NK-92 treated with Interleukin-12 subunit alpha and Interleukin-12 subunit beta, amount 100 ng/mL, for 24 hours (cell line): ENCODE measurements at places on chromosomes 13 and 19.

- DNase-seq = no peak
Measured at GRCh38 chr13:25971047-25971446, 80.8 kb downstream of the SHISA2 start.

GRCh38 chr13:29174093-29174492 lies 354.0 kb downstream of the MTUS2 start:
- no peak for DNase-seq

DNA sequence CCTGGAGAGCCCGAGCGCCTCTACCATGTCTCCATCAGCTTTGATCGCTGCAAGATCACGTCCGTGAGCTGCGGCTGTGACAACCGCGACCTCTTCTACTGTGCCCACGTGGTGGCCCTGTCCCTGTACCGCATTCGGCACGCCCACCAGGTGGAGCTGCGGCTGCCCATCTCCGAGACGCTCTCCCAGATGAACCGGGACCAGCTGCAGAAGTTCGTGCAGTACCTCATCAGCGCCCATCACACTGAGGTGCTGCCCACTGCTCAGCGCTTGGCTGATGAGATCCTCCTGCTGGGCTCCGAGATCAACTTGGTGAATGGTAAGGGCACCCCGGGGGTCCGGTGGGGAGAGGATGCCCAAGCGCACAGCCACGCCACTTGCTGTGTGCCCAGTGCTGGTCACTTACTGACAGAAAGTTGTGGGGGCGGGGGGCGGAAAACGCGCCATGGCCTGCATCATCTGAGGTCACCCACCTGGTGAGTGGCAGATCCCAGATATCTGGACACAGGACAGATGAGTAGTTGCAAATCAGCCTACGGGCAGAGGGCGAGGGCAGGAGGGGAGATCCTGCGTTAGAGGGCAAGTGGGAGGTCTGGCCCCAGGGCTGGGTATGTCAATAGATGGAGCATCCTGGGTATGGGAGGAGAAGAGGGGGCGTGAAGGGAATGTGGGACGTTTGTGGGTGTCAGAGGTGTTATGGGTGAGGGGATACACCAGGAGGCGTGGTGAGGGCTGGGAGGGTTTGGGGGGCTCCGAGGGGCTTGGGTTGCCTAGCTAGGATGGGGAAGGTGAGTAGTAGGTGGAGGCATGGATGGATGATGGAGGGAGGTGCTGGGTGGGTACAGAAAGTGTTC lies 9.8 kb downstream of the ZSWIM4 start:
- no peak for DNase-seq

- DNase-seq = no peak
Measured at GRCh38 chr13:34507630-34508029, 434.4 kb upstream of the NBEA start.

DNA sequence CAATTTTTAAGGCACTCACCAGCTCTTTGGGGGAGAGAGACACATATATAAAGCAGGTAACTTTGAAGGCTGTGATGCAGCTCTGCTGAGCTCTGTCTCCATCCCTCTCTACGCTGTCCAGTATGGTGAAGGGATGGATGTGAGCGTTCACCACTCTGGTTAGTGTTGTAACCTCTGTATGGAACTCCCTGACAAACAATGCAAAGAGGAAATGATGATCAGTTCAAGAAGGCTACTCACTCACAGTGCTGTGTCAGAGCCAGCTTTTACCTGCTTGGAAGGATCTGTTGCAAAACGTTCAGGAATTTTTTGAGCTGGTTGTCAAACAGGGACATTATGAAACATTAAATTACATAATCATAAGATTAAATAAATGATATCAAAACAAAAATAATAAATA lies 90.8 kb upstream of the SLC10A2 start:
- DNase-seq = no peak

DNA sequence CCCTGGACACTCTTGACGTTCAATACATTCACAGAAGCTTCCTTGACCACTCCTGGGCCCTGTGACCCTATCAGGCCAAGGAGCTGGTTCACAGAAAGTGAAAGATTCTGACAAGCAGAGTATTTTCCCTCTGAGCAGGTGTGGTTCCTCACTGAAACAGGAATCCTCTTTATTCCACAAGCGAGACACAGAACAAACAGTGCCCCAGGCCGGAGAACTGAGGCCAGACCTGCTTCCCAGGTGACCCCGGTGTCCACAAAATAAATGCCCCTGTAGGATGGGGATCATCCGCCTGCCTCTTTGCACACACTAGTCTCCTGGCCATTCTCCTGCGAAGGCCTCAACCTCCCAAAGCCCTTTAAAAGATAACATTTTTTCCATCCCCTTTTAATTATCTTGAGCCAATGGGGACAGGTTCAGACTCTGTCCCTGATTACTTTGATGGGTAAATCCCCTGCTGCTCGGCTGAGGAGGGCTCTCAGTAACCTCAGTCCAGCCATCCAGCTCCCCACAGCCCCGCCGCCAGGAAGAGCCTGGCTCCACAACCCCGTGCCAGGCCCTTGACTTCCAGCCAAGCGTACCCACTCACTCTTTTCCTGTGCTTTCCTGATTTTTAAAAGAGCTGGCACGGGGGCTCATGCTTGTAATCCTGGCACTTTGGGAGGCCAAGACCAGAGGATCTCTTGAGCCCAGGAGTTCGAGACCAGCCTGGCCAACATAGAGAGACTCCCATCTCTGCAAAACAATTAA lies 129.1 kb downstream of the FOXO1 start:
- no peak for DNase-seq

DNA sequence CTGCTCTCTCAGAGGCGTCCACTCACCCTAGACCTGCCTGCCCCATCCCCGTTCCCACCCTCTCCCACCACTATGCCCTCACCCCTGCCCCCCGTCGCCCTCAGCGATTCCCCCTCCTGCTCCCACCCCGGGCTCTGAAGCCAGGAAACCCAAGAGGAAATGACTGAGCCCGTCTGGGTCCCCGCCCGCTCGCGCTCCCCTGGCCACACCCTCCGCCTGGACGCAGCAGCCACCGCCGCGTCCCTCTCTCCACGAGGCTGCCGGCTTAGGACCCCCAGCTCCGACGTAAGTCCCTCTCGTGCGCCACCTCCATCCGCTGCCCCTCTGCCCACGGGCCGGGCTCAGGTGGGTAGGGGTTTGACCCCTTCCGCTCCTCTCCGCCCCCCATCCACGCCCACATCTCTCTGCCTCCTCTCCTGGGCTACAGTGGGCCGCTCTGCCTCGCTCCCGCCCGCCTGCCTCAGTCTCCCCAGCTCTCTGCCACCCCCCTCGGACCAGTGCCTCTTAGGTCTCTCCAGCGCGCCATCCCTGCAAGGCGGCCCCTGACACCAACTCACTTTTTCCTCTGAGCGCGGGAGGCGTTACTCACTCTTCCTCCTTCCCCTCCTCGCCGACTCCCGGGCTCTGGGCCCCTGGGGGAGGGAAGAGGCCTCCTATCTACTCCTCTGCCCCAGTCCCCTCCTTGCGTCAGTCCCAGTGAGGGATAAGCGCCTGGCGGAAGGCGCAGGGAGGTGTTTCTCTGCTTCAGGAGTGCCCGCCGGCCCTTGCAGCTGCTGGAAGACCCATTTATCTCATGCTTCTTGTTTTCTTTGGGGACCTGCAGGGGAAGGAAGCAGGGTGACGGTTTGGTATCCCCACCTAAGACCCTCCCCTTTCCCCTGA lies at the start of gene FXYD5:
FXYD5 (plus strand) TSS at position 211 of the 882 bp plus-strand sequence. CDS start 816 bp downstream, outside the sequence.
- peak; percentile 71 for DNase-seq

DNA sequence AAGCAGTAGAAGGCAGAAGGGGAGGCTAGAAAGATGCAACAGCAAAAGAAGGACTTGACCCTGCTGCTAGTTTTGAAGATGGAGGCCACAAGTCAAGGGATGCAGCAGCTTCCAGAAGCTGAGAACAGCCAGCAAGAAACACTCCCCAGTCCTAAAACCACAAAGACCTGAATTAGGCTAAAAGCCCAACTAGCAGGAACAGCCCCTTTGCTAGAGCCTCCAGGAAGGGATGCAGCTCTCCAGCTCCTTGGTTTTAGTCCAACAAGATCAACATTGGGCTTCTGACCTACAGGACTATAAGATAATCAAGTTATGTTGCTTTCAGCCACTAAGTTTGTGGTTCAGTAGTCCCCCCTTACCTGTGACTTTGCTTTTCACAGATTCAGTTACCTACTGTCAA lies 10.5 kb upstream of the LATS2 start:
- DNase-seq = no peak

DNA sequence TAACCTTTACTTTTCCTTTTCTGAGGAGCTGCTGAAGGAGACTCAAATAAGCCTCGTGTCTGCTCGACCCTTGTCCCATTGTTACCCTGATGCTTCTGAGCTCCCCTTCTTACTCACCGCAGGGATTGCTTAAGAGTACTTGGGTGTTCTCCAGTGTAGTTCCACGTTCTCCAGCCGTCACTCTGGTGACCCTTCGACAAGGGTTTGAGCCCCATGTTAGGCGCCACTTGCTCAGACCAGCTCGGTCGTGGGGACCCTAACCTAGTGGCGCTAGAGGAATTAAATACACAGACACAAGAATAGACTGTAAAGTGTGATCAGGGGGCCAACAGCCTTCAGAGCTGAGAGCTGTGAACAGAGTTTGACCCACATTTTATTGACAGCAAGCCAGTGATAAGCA lies 10.3 kb downstream of the ZNF480 start:
- DNase-seq = no peak

DNA sequence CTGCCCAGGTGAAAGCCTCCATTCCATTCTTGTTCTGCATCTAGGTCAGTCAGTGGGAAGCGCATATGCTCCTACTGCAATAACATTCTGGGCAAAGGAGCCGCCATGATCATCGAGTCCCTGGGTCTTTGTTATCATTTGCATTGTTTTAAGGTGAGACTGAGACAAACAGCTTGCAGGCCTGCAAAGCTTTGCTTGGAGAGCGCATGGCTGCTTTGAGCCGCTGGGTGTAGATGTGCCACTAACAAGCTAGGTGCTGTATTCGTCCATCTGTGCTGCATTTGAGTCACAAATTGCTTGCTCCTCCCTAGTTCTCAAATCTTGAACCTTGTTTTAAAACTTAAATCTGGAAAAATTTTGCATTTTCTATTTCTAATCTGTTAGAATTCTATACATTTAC lies 219.1 kb downstream of the LMO7 start:
- no peak for DNase-seq

GRCh38 chr13:93740334-93740733 lies 513.7 kb downstream of the GPC6 start:
- DNase-seq = no peak

GRCh38 chr13:91247768-91248167 lies 99.7 kb upstream of the MIR17HG start:
- no peak for DNase-seq

DNA sequence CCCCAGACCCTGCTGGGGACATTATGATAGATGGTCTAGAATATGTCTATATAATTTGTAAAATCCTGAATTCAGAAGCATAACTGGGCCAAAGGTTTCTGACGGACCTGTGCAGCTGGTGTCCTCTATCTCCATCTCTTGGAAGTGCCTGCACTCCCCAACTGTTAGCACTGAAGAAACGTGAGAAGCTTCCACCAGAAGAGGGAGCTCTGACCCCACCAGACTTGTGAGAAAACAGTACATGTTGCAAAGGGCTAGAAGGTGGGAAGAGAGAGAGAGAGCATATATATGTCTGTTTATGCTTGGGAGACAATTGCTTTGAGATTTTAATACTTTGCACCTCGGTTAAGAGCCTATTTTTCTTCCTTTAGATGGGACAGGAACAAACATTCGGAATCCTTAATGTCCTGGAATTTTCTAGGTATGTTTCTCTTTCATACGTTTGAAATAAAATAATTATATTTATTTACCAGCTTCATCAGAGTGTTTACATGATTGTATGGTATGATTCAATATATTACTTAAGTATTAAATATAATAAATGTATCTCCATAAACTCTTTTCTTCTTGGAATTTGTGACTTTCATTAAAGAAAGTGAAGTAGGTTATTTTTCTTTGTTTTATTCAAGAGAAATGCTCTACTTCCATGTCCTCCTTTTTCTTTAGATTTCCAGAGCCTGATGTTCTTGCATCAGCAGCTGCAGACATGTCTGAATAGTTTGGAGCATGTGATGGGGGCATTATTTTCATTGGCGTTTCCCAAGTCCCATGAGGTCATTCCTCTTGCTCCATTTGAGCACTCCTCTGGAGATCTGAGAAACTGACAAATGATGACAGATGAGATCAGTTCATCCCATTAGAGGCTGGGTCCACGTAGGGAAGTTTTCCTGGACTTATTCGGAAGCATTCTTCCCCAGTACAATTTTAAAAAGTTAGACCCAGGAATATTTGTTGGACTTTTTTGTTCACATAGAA lies 202.9 kb downstream of the ATP8A2 start:
- peak; percentile 52 for DNase-seq

GRCh38 chr13:95512957-95513356 lies 39.6 kb upstream of the CLDN10 start:
- DNase-seq = no peak

- DNase-seq = peak; percentile 67
Measured at GRCh38 chr13:50365408-50366391, 350.5 kb downstream of the KCNRG start.

GRCh38 chr19:23263870-23264590 lies 13.8 kb upstream of the ZNF724 start:
- DNase-seq = no peak

DNA sequence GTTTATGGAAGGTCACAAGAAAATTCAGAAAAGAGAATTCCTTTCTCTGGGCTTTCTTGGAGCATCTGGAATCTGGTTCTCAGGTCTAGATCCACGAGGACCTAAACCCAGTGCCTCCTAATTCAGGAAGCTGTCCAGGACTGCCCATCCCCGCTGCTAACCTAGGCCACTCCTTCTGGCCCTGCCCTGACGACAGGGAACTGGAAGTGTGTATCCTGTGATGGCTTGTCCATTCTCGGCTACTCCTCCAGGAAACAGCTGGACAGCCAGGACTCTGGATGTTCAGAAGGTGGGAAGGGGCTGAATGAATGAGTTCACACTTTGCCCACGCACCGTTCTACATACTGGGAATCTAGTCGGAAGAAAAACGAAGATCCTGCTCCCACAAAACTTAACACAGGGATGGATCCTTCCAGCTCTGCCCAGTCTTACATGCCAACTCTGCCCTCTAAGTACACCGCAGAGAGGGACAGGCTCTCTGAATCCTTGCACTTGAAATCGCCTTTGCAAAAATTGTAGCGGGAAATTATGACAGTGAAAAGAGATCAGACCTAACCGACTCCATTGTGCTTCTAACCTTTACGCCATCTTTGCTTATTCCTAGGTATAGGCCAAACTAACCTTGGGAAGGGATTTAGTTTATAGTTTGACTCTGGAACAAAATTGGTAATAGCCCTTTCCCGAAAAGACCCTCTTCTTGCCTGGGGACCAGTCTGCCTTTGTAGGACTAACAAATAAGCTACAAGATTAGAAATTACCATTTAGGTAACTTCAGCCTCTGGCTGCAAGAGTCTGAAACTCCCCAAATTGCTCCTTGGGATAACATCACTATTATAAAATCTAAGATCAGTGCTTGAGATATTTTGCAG lies 1.8 kb downstream of the LSM4 start:
- no peak for DNase-seq

- DNase-seq = no peak
Measured at GRCh38 chr19:8241646-8242045, 32.5 kb downstream of the CERS4 start.
